ENCODE measurements at places on chromosomes 3 and 15.

GRCh38 chr3:172040078-172040980, 951 bp downstream of the FNDC3B start:
- no peak for DNase-seq

- DNase-seq, result no peak
Measured at GRCh38 chr15:99467853-99468464, 97.8 kb upstream of the MEF2A start.

- DNase-seq, result no peak
Measured at GRCh38 chr3:11635680-11636393, 7.9 kb downstream of the VGLL4 start.

DNA sequence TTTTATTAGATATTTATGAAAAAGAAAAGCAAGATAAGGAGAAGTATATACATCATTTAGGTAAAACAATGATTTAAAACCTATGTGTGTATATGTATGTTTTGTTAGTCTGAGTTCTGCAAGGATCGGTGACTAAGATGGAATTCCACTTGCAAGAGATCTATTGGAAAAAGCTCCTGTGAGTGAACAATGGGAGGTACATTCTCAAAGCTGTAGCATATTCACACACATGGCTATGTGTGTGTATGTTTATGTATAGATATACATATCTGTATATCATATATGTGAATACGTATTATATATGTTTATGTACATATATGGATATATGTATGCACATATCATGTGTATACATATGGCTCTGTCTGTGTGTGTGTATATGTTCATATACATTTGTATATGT, 54.3 kb downstream of the AMOTL2 start:
- DNase-seq, result no peak

DNA sequence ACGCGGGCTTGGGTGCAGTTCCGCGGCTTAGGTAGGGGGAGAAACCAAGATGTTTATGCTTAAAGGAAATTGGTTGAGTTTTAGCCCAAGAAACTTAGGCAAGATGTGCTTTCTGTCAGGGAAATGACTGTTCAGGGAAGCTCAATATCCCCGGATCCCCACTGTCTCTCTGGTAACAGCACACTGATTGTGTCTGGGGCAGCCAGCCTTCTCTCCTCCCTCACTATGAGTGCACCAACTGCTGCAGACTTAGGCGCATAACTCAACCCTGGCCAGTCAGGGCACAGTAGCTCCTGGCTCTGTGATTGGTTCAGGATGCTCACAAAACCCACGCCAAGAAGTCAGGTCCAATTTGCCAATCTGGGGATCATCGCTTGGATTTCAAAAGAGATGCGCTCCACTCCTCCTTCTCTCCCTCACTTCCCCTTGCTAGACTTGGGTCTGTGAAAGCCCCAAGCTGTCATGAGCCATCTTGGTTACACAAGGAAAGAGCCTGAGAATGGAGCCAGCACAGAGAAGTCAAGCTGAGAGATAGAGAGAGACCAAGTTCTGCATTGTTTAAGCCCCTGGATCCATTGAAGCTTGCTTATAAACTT, 42.5 kb upstream of the CACNA2D3 start:
- DNase-seq, result no peak

- DNase-seq, result no peak
Measured at GRCh38 chr15:49693498-49693897, 72.7 kb downstream of the DTWD1 start.

- DNase-seq, result no peak
Measured at GRCh38 chr3:156373654-156374053, 181.3 kb downstream of the SSR3 start.

DNA sequence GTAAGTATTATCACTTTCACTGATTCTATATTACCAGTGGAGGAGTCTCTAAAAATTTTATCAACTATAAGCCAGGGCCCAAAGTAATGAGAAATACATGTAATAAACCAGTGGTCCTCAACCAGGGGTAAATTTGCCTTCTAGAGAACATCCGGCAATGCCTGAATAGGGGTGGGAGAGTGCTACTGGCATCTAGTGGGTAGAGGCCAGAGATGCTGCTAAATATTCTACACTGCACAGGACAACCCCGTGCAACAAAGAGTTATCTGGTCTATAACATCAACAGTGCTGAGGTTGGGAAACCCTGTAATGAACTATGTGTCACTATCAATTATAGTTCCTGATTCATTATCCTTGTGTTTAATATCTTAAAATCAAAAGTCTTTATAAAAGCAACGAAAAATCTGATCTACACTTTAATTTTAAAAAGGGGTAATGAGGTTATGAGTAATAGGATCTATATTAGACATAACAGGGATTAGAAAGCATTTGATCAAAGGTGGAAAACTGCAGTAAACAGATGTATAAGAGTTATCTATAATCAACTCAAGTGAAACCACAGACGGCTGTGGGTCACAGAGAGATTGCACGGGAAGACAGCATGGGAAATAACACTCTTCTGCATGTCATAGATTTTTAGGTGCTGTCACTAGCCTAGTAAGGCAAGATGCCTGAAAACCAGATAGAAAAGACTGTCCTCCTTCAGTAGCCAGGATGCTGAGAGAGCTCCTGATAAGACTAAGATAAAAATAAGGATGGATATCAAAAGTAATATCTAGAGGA, 2.0 kb downstream of the LYSMD2 start:
- no peak for DNase-seq

DNA sequence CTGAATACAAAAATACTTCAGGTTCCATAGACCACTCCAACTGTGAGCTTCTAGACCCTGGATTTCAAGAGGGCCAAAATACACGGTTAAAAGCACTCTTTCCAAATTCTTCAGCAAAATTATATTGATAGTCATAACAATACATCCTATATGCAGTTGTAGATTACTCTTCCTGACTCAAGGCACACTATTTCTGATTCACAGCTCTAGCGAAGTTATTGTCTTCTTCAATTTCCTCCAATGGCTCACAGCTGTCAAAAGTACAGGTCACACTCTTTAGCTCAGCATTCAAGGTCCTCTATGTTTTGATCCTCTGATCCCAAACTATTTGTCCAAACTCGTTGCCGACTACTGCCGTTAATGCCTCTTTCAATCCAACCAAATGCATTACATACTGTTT, 13.5 kb upstream of the CCDC80 start:
- no peak for DNase-seq

GRCh38 chr3:183584246-183584913, 28.9 kb upstream of the KLHL6 start:
- DNase-seq, result no peak

DNA sequence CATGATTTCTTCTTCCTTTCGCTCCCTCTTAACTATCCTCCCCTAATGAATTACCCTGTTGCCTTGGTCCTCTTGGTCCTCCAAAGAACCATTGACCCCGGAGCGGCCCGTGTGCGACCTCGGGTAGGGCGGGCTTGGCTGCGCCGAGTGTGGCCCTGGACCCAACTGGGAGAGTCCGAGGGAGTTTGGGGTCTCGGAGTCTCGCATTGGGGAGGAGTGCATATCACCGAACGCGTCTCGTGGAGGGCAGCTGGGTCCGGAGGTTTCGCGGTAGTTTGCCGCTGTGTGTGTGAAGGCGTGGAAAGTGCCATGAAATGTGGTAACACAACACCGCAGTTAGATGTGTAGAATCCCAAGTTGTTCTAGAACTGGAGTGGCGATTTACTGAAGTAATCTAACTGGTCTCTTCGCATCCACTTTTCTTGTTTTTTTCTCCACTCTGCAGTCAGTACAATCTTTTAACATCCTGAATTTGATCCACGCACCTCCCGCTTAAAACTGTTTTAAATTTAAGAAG, 363 bp downstream of the GTF2E1 start:
- no peak for DNase-seq

DNA sequence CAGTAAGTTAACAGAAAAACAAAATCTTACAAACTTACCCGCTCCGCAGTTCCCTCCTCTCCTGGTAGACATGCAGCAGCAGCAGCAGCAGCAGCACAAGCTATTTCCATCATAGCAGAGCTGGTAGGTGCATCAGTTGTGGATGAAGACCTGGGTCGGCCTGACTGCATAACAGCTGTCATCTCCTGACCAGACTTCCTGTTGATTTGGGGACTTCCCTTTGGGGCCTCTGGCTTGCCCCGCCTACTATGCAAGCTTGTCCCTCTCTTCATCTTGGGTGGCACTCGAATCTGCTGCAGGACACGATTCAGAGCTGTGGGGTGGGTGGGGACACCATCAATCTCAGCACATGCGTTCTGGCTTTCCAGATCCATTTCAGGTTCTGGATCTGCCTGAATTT, 65.7 kb downstream of the TMCC1 start:
- no peak for DNase-seq

GRCh38 chr15:66221126-66221525, 32.4 kb downstream of the MEGF11 start:
- DNase-seq, result no peak

GRCh38 chr3:144915202-144915601, 943.6 kb downstream of the DIPK2A start:
- no peak for DNase-seq
